Vagina (tissue), 2 donors: ENCODE measurements at places on chromosomes 13 and 19.
A peak's percentile ranks its signal among the peaks of the same experiment; 100 is the strongest.

DNA sequence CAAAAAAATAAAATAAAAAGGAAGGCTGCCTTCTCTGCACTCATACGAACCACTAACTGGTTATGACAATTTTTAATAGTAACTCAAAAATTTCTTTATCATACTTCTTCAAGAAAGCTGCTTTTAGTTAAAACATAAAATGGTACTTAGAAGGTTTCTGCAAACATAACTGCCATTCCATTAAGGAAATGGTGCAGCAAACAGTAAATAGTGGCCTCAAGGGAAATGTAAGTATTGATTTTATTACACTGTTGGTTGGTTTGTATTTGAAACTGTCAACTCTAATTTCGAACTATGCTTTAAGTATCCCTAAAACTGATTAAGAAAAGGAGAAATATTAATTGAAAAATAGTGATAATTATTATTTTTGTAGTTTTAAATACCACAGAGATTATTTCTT, 278.0 kb downstream of the DACH1 start:
- no peak for DNase-seq

DNA sequence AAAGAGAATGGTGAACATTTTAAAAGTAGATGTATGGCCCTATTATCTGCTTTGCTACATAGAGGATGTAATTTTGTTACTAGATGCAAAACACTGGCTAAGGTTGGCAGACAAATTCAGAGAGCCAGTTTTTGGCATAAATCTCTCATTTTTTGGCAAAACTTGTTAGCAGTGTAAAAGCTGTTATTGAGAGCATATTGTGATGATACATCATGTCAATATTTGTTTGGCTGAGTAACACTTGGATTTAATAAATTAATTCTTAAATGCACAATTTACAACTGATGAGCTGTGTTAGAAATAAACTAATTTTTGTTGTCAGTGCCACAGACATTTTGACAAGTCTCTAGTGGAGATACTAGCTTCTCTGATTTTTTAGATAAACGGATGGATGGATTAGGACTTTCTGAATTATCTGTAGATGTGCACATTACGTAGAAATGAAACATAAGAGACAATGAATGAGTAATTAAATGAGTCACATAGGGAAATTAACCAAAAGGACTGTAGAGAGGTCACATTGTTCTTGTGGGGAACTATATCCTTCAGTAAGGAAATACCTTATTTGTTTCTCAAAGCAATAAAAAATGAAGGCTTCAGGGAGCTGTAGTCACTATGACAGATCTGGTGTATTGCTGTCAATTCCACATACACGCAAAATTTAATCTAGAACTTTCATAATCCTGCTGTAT, 17.4 kb downstream of the UFM1 start:
- DNase-seq = no peak

DNA sequence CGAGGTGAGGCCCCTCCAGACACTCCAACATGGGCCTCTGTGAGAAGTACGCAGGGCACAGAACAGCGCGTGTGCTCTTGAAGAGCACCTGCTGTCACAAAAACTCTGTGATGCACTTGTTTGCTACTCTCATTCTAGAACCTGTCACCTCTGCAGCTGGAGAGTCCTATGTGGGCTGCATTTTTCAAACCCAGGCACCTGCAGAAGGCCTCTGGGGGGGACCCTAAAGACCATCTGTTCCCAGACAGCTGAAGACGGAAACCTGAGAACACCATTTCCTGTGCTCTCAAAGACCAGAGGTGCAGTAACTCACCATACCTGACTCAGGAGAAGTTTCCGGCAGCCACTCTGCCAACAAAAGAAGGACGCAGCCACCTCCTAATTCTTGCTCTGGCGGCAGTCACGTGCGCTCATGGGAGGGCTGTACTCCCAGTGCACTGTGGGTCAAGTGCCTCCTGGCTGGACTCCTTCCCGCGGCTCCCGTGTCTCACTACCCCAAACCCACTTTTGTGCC, 28.1 kb downstream of the RANBP3 start:
- no peak for DNase-seq

DNA sequence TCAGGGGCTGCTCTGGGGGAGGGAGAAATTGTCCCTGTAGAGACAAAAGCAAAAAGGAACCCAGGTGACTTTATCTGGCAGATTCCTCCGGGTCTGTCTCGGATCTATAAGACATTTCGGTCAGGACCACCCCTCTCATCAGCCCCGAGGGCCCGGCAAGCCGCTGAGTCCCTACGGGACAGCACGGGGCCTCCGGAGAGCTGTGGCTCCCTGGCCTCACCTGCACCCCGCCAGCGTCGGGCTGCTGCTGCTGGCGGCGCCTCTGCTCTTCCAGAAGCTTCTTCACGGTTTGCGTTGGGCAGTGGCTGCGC, 1.9 kb downstream of the NFKBID start:
- no peak for DNase-seq

- no peak for DNase-seq
Measured at GRCh38 chr19:30492586-30493270, 120.5 kb downstream of the ZNF536 start.

GRCh38 chr13:113448885-113449692, 4.2 kb downstream of the ADPRHL1 start:
- DNase-seq = no peak

GRCh38 chr19:34254046-34254697, at the start of gene GARRE1:
Gene GARRE1 (plus strand): TSS chr19:34254554. CDS start chr19:34300474, 45,920 bp downstream.
- DNase-seq = no peak

- no peak for DNase-seq
Measured at GRCh38 chr19:32373585-32374295, 28.3 kb downstream of the ZNF507 start.

- no peak for DNase-seq
Measured at GRCh38 chr19:33507021-33507956, 14.3 kb downstream of the PEPD start.

- DNase-seq = no peak
Measured at GRCh38 chr13:72489751-72490150, 237.7 kb downstream of the MZT1 start.

GRCh38 chr19:19655641-19656343, 7.7 kb downstream of the ATP13A1 start:
- no peak for DNase-seq

GRCh38 chr13:77338961-77339401, 12.1 kb upstream of the MYCBP2 start:
- no peak for DNase-seq

GRCh38 chr13:42279080-42279479, 7.1 kb downstream of the AKAP11 start:
- no peak for DNase-seq

DNA sequence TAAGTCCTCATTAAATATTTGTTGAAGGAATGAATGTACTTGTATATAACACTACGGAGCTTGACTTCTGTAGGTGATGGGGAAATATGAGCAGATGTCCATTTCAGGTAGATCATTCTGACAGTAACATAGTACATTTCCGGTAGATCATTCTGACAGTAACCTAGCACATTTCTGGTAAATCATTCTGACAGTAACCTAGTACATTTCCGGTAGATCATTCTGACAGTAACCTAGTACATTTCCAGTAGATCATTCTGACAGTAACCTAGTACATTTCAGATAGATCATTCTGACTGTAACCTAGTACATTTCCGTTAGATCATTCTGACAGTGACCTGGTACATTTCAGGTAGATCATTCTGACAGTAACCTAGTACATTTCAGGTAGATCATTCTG, 2.5 kb downstream of the PHF11 start:
- DNase-seq = no peak

DNA sequence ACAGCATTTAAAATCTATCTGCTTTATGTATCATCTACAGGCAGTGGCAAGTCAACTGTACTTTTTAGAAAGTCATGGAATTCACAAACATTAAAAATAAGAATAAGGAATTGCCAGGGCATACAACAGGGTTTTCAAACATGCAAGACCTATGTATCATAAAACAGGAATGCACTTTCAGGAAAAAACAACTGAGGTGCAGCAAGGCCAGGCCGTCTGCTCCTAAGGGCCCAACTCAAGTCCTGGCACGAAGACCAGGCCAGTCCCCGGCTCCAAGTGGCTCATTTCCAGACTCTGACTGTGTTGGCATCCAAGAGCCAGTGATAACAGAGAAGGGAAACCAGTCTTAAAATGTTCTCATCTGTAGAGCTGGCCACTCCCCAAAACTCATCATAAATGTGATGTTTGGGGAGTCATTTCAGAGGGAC, 7.1 kb downstream of the RFX2 start:
- no peak for DNase-seq

GRCh38 chr13:33624740-33625139, 193.2 kb upstream of the RFC3 start:
- DNase-seq = no peak

DNA sequence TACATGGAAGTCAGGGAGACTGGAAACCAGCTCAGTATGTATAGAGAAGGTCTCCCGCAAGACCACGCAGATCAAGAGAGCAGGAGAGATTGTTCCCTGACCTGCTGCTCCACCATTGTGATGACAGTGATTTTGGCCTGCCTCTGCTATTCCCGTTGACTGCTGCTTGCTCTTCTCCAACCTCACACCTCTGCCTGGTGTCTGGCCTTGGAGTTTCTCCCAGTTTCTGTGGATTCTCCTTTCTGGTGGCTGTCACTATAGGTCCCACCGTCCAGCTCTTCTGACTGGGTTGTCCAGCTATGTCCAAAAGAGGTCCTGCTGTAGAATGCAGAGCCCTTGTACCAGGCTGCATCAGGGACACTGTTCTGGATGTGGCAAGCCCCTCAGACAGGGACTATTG, 171.7 kb downstream of the DNAJC15 start:
- no peak for DNase-seq

- DNase-seq = no peak
Measured at GRCh38 chr19:1258707-1259205, 10.4 kb downstream of the MIDN start.

GRCh38 chr13:101127741-101128353, 288.5 kb downstream of the NALCN start:
- DNase-seq = no peak

- DNase-seq = no peak
Measured at GRCh38 chr19:24141612-24142011, 54.6 kb downstream of the ZNF254 start.

GRCh38 chr19:42048992-42049391, 21.0 kb downstream of the GRIK5 start:
- no peak for DNase-seq

- peak; percentile 74 for DNase-seq
Measured at GRCh38 chr13:112442483-112443090, 66.4 kb downstream of the SPACA7 start.

DNA sequence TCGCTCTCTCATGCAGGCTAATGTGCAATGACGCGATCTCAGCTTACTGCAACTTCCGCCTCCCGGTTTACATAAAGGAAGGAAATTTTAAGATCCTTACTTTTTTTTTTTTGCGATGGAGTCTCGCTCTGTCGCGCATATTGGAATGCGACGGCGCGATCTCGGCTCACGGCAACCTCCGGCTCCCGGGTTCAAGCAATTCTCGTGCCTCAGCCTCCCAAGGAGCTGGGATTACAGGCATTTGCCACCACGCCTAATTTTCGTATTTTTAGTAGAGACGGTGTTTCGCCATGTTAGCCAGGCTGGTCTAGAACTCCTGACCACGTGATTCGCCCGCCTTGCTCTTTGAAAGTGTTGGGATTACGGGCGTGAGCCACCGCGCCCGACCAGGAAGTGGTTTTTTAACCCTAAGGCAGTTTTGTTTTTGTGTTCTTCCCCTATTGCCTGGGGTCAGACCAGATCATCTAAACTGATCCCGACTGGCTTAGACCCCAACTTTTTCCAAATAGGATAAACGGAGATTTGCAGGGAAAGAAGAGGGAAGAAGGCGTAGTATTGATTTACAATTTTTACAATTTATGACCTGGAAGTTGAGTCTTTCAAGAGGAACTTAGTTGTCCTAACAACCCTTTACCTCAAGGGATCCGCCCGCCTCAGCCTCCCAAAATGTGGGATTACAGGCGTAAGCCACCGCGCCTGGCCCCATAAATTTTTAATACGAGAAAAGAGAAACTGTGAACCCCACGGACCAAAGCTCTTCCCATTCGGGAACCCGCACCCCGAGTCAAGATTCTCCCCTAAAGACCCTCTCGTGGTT, 142.0 kb downstream of the ZNF737 start:
- no peak for DNase-seq

DNA sequence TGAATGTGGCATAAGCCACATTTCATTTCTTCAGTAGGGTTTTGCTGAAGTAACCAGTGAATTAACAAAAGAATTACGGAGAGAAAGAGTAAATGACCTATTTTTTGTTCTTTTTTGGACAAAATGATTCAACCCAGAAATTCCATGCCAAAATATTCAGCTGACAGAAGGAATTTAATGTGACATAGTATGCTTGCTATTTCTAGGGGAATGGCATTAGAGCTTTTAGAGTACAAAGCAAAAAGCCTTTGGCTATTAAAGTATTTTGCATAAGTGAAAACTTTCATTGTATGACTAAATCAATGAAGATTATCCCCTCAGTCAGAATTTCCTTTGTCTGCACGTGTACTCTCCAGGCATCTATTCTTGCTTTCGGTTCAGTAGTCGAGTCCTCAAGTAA, 465.3 kb downstream of the COG6 start:
- no peak for DNase-seq

GRCh38 chr19:719636-720344, 11.1 kb downstream of the PALM start:
- DNase-seq = no peak

GRCh38 chr19:48196321-48196763, 25.9 kb downstream of the ZSWIM9 start:
- no peak for DNase-seq

GRCh38 chr19:29062475-29063435, 150.2 kb downstream of the UQCRFS1 start:
- DNase-seq = no peak

DNA sequence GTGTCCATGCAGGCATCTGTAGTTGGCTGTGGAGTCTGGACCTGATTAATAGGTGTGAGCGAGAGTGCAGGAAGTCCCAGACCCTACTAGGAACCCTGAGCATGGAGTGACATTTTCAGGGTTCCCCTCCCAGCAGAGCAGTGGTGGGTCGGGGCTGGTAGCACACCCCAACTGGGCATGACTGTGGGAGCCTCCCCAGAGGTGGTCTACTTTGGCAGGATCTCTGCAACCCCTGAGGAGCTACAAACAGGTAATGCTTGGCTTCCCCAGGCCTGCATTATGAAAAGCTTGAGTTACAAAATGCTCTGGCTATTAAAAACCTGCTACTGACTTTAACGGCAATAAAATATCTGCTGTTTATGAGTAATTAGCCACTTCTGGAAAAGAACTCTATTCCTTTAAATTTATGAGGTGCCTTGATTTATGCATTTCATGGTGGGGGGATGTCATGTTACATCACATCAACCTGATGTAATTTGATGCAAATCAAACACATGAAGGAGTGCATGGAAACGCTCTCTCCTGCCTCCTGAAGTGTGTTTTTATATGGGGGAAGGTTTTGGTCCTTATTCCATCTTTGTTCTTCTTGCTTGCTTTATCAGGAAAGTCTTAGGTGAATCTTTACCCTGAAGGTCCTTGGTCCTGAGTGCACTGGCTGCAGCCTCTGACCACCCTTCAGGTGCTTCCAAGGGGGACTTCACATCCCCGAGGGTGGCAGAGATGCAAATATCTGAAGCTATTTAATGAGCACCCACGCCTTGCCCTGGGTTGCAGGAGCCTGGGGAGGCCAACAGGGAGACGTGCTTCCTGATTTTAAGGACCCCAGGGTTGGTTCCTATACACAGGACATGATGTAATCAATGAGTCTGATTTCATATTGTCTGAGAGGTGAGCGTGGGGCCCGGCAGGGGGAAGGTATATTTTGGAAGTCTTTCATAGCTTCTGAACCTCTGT, 54.0 kb downstream of the ZNF536 start:
- no peak for DNase-seq

- DNase-seq = no peak
Measured at GRCh38 chr19:58229255-58229639, 533 bp downstream of the ZNF544 start.
